NCI-H446 (cell line): ENCODE measurements at places on chromosomes 13 and 19.

DNA sequence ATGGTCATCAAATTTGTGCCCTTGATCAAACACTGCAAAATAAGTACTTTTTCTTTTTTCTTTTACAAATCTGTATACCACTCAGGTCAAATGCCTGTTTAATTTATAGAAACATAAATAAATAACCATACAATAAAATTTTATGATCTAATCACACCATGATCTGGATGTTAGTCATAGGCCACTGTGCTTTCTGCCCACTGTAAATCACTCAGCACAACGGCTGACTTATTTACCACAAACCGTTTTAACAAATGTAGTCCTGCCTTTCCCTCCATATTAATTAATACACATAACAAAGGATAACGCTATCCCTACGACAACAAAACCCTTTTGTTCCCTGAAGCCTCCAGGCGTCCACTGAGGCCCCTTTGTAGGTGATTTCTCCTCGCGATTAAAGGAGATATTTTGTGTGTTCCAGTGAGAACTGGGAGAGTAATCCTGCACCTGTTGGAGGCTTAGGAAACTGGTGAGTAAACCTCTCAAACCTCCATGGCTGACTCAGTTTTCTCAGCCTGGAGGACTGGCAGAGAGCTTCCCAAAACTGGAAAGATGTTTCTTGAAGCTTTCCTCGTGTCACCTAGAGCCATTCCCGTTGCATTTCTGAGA is 477.1 kb upstream of the SGCG start:
- DNase-seq: no peak

- no peak for DNase-seq
These were observed 703 bp upstream of the TPM4 start for GRCh38 chr19:16075430-16076153.

GRCh38 chr13:99875391-99875790 is 96.2 kb downstream of the ZIC5 start:
- DNase-seq: peak; percentile 41

GRCh38 chr13:44719857-44720671 is 143.9 kb upstream of the TSC22D1 start:
- DNase-seq: no peak

- DNase-seq: peak; percentile 84
These were observed 5.9 kb upstream of the EHD2 start for GRCh38 chr19:47707135-47707925.
